ENCODE measurements at places on chromosomes 2 and 18.

- DNase-seq = no peak
Measured at GRCh38 chr2:75389271-75389670, 171.5 kb downstream of the EVA1A start.

DNA sequence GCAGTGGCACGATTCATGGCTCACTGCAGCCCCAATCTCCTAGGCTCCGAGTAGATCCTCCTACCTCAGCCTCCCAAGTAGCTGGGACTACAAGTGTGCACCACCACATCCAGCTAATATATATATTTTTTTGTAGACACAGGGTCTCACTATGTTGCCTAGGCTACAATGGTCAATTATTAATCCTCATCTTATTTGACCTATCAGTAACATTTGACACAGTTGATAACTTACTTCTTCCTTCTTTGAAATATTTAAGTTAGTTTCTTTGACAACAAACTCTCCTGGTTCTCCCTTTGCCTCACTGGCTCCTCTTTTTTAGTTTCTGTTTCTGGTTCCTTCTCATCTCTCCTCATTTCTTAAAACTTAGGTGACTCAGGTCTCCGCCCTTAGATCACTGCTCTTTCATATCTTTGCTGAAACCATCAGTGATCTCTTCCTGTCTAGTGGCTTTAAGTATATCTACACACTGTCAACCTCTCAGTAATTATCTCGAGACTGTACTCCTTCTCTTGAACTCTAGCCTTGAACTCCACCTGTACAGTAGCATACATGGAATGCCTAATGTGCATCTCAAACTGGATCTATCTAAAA lies 11.5 kb downstream of the PGAP1 start:
- no peak for DNase-seq

DNA sequence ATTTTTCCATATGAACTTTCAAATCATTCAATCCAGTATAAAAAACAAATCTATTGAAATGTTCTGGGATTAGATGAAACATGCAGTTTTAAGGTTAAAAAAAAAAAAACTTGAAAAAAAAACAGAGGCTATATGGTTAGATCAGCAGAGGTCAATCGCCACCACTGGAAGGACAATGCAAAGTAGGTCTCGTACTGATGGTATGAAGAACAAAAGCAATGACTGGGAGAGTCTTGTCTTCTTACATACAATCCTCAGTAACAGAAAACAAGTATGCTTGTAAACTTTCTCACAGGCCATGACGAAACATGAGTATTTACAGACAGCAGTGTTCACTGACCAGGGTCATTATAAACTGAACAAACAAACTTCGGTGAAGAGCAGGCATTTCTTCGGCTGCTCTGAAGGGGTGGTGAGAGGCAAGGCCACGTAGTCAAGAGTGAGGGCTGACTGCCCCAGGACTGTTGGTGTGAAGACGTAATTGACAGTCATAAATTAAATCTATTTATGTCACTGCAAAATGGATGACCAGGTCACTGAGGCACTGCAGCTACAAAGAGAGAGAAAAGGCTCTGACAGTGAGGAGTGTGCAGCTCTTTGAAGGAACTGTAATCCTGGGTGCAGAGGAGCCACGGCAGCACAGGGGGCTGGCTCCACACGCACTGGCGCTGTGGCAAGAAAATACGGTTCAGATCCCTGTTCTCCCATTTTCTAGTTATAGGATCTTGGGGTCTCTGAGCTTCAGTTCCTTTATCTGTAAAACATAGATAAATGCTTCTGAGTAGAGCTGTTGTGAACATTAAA lies 60.0 kb downstream of the NXPH2 start:
- no peak for DNase-seq

DNA sequence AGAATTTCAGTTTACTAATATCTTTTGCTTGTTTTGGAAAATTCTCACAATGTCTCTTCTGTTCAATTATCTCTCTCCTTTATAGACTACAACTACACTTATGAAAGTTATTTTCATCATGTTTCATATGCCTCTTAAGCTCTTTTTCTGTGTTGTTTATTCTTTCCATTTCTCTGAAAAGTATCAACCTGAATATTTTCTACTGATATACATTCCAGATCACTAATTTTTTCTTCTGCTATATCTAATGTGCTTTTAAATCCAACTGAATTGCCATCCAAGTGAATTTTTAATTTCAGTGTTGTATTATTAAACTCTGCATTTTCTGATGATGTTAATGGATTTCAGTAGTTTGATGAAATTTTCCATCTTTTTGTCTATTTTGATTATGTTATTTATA lies 301.3 kb downstream of the HRH4 start:
- DNase-seq = no peak
